ENCODE measurements at places on chromosomes 4 and X. TPM values are rescaled to one million over a fixed set of nuclear protein-coding genes. Genes with fewer than 3 reads are reported as not detected.

DNA sequence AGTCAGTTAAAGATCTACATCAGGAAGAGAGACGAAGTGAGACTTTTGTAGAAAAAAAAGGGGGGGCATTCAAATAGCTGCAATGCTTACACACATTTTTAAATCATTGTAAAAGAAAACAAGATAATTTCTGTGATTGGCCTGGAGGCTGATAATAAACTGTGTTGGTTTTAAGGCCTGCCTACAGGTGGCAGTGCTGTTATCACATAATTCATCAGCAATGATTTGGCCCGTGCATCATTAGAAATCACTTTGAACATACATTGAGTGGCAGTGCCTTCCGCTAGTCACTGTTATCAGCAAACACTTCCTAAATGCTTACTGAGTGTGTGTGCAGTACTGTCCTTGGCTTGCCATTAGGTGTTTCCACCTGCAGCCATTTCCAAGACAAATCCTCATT, 831.9 kb downstream of the TRIML1 start:
- H3K4me3 ChIP-seq = no peak overlapping the region
- H3K27me3 ChIP-seq = no peaks in the 10 kb centered on the region

DNA sequence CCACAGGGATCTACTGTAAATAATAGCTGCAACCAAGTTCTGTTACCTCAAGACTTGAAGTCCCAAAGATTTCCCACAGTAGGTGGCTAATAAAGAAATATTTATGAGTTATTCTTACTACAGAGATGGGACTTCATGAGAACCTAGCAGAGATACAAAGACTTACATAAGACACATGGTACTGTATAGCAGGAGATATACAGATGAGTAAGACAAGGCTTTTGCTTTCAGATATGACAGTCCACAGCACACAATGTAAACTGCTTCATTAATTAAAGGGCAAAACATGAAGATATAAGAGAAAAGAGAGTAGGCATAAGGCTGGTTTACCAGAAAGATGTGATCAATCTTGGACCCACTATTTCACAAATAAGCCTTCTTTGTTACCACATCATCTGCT, 6.6 kb downstream of the ANKRD17 start:
- DNase-seq = no peak
- peaks cover 40% of the 10 kb centered on the region for H3K36me3 ChIP-seq
- peaks cover 38% of the 10 kb centered on the region for H3K4me1 ChIP-seq
- H3K27ac ChIP-seq = no peak overlapping the region
- H3K27me3 ChIP-seq = no peaks in the 10 kb centered on the region
- H3K4me3 ChIP-seq = no peak overlapping the region

DNA sequence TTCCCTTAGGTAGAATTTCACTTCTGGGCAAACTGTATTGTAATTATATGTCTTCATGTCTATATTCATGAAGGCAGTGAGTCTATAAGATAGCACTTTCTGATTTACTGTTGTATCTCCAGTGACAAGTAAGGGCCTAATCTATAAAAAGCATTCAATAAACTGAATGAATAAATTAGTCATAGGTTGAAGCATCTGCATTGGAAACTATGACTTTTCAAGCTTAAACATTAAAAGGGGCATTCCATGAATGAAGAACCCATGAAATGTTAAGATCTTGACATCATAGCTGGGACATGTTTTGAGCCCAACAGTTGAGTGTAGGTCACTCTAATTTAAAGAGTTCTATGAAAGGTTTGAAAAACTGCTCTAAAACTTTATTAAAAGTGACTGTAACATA, 159.3 kb upstream of the LCORL start:
- H3K4me1 ChIP-seq = no peaks in the 10 kb centered on the region
- no peaks in the 10 kb centered on the region for H3K27me3 ChIP-seq
- H3K27ac ChIP-seq = no peak overlapping the region

- H3K36me3 ChIP-seq = no peaks in the 10 kb centered on the region
- H3K27ac ChIP-seq = no peak overlapping the region
- H3K4me1 ChIP-seq = no peaks in the 10 kb centered on the region
- H3K27me3 ChIP-seq = peaks cover 1% of the 10 kb centered on the region
Measured at GRCh38 chr4:95506264-95506663, 42.5 kb downstream of the UNC5C start.

The CLCN4 gene
- total RNA-seq = not detected
